ENCODE measurements at places on chromosomes 2 and 18.

DNA sequence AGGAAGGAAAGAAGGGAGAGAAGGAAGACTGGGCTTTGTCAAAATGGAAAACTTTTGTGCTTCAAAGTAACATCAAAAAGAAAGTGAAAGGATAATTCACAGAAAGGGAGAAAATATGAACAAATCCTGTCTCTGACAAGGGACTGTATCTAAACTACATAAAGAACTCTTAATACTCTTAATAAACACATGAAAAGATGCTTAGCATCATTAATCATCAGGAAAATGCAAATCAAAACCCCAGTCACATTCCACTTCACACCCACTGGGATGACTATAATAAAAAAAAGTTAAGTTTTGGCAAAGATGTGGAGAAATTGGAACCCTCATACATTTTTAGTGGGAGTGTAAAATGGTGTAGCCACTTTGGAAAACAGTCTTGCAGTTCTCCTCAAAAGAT, 11.8 kb upstream of the ZFP36L2 start:
- no peak for DNase-seq

- DNase-seq, result no peak
These were observed 114.7 kb downstream of the SH3BP4 start for GRCh38 chr2:235066490-235066889.

GRCh38 chr2:182057002-182057401, 71.3 kb downstream of the PPP1R1C start:
- peak; percentile 4 for DNase-seq

DNA sequence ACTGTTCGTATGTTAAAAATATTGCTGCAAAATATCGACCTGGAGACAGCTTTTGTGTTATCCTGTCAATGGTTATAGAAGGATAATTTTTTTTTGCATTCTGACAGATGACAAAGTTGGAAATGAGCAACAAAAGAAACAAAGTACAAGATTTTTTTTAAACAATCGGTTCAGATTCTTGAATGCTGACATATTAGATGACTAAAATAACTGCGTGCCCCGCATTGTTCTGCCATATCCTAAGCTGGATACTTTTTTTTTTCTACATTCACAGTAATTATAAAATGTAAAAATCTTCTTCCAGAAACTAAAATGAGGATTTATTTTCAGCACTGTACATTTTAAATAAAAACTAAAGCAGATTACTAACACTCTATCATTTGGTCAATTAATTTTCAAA, 67.1 kb downstream of the ABCG8 start:
- DNase-seq, result no peak
